ENCODE measurements at places on chromosomes 13 and 19.

GRCh38 chr19:41321204-41321599 lies 11.2 kb downstream of the CCDC97 start:
- no peak for DNase-seq

GRCh38 chr19:50896591-50897190 lies 14.5 kb downstream of the KLK4 start:
- no peak for DNase-seq

DNA sequence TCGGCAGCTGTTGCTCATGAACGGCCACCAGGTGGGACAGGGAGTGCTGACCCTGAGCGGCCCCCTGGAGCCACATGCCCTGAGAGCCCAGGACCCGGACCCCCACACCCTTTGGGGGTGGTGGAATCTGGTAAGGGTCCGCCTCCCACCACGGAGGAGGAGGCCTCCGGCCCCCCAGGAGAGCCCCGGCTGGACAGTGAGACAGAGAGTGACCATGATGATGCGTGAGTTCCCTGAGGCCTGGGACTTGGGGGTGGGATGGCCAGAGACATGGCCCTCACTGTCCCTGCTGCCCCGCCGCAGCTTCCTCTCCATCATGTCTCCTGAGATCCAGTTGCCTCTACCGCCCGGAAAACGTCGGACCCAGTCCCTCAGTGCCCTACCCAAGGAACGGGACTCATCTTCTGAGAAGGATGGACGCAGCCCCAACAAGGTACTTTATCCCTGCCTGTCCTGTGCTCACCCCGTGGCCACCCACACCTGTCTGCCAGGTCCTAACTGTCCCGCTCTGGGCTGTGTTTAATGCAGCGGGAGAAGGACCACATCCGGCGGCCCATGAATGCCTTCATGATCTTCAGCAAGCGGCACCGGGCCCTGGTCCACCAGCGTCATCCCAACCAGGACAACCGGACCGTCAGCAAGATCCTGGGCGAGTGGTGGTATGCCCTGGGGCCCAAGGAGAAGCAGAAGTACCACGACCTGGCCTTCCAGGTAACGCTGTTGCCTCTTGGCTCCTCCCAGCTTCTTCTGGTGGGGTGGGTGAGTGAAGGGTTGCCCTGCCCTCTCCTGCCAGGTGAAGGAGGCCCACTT lies 14.7 kb upstream of the PRR19 start:
- DNase-seq: no peak

GRCh38 chr13:50915565-50915964 lies 6.0 kb downstream of the RNASEH2B start:
- no peak for DNase-seq

GRCh38 chr13:108176685-108177274 lies 38.6 kb downstream of the LIG4 start:
- DNase-seq: no peak

- no peak for DNase-seq
Observed at GRCh38 chr13:110570886-110571285, 9.4 kb upstream of the RAB20 start.
